Brain pericyte (primary cell): ENCODE measurements at places on chromosomes 7 and 10.

DNA sequence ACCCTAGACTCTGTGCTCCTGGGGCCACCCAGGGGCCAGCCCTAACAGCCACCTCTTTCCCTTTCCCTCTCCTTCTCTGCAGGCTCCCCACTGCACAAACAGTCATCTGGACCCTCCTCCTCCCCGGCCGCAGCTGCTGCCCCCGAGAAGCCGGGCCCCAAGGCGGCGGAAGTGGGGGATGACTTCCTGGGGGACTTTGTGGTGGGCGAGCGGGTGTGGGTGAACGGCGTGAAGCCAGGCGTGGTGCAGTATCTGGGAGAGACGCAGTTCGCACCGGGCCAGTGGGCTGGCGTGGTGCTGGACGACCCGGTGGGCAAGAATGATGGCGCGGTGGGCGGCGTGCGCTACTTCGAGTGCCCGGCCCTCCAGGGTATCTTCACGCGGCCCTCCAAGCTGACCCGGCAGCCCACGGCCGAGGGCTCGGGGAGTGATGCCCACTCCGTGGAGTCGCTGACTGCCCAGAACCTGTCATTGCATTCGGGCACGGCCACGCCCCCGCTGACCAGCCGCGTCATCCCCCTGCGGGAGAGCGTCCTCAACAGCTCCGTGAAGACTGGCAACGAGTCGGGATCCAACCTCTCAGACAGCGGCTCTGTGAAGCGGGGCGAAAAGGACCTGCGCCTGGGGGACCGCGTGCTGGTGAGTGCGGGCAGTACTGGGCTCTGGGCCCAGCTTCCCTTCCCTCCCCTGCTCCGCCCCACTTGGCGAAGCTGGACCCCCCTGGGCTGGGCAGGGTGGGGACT is 49.3 kb downstream of the CLIP2 start:
- DNase-seq = no peak

DNA sequence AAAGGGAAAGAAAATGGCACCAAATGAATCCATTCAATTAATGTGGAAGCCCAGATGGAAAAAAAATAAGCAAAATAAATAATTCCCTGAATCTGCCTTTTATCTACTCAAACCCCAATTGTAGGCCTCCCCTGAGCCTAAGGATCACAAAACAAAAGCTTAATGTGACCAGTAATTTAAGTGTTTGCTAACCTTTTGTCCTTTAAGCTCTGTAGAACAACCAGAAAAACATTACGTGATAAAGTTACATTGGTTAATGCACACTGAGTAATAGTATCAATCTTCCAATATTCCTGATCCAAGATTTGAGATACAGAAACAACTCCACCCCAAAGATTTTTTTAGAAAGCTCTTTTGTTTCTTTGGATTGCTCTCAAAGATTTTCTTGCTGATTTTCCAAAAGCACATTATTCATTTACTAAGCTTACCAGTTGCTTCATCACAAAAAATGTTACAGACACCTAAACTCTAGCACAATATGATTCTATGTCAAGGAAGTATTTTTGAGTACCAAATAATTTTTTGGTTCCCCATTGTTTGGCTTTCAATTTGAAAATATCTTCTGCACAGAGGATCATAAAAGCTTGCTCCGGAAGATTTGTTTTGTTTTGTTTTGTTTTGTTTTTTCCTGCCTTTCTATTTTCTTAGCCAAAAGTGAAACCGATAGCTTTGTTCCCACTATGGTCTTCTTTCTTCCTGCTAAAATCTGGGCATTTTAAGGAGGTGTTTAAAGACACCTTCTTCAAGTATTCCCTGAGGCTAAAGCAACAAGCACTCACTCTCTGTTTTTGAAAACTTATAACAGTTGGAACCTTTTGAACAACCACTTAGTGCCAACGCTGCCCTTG is 54.2 kb downstream of the TRIL start:
- DNase-seq = no peak

DNA sequence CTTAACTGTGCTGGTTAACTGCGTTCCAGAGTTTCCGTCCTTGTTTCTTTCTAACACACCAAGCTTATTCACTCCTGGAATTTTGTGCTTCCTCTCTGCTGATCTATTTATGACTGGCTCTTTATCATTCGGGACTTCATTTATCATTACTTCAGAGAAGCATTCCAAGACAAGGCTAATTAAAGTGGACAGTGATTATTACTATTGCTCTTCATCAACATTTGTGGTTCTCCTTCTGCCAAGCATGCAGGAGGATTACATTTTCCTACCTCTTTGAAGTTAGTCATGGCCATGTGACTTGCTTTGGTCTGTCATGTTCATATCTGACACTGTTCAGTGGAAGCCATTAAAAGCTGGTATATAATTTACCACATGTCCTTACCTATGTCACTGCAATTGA is 172.4 kb upstream of the AGR3 start:
- no peak for DNase-seq

- no peak for DNase-seq
These were observed 6.2 kb upstream of the IFIT2 start for GRCh38 chr10:89295597-89295996.

DNA sequence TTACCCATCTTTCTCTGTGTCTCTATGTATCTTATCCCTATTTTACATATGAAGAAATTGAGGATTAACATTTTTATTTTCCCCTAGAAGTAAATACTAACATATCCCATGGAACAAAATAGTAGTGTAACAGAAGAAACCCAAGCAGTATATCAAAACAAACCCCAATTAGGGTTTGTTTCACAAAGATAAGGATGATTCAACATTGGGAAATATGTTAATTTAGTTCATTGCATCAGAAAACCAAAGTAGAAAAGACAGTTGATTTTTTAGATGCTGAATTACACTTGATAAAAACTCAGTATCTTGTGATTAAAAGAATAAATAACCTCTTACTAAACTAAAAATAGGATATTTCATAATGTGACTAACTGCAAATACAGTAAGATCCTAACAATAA is 87.8 kb downstream of the GLCCI1 start:
- DNase-seq = no peak

GRCh38 chr7:107815254-107815882 is 12.3 kb upstream of the SLC26A3 start:
- no peak for DNase-seq

- no peak for DNase-seq
These were observed 180.9 kb downstream of the FGFR2 start for GRCh38 chr10:121417298-121417697.

DNA sequence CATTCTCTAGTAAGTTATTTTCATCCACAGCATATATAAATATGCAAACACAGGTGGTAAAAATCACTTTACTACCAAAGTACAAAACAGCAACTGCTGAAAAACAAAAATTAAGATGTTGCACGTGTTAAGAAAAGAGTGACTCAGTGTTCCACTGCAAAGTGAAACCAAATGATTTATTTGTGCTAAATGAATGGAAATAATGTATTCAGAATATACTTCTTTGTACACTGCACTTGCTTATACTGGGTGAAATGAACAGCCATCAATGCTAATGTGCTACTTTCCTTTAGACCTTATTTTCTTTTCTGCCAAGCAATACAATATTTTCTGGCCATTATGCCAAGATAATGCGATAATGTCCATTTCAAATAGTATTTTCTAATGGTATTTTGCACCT is 38.3 kb upstream of the MRLN start:
- DNase-seq = no peak

DNA sequence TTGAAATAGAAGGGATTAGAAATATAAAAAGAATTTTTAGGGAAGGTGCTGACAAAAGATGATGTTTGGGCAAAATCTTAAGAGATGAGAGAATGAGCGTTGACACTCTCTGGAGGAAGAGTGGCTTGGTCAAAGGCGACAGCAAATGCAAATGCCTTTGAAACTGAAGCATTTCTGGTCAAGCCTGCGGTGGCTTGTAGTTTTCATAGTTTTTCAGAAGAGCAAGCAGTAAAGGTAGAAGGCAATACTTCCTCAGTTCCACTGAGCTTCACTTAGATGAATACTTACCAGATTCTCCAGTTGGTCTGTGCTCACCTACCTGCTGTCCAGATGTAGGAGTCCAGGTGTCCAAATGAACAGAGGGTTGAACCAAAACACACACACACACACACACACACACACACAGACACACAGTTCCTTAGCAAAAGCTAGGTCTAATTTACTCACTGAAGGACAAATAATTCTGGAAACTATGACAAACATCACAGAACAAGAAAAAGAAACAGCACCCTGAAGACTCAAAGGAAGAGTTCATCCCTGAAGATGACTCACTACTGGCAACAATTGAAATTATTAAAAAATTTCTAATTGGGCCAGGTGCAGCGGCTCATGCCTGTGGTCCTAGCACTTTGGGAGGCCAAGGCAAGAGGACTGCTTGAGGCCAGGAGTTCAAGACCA is 12.1 kb upstream of the STK17A start:
- DNase-seq = no peak

DNA sequence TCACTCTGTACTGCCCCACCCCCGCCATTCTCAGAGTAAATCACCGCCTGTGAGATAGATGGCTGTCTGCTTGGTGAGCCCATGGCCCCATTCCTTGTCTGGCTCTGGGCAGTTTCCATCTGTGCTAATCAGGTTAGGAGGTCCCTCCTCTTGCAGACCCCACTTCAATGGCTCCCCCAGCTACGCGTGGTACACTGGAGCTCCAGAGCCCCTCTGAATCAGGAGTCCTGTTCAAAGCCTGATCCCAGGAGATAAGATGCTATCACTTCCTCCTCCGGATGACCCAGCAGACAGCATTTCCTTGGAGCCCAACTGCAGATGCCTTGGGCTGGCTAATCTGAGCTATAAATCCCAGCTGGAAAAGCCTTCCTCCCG is 122.3 kb downstream of the SH3PXD2A start:
- no peak for DNase-seq

GRCh38 chr7:156823435-156823834 is 69.5 kb downstream of the LMBR1 start:
- DNase-seq = no peak

DNA sequence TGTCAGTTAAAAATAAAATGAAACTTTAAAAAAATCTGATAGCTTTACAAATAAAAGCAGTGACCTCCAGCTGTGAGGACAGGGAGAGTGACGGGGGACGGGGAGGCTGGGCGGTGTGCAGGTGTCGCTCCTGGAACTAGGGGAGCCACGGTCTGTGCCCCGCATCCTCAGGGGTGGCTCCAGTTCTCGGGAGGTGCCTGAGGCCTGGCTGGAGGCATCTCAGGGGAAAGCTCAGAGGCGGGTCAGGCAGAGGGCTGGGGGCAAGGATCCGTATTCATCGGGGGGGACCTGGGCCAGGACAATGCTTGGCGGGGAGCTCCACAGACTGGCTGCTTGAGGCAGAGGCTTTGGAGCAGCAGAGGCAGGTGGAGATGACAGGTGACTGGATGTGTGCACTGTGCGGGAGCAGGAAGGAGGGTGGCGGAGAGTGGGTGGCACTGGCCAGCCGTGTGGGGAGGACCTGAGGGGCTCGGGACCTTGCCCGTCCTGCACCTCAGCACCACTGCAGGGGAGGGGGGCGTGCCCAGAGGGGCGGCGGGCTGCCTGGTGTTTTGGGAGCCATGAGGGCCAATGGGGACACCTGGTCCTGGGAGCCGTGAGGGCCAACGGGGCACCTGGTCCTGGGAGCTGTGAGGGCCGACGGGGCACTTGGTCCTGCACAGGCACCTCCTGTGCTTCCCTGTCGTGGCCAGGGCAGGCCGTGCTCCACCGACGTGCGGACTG is 13.2 kb downstream of the PWWP2B start:
- DNase-seq = no peak

- no peak for DNase-seq
These were observed 315.2 kb downstream of the GATA3 start for GRCh38 chr10:8369666-8370065.

- DNase-seq = no peak
These were observed at the start of gene PLCE1 for GRCh38 chr10:93993782-93994437. Gene PLCE1, plus strand, starts transcription at chr10:93993931. Its CDS starts 37,116 bp downstream, at chr10:94031047.
